ENCODE measurements at places on chromosomes 2 and 18.

DNA sequence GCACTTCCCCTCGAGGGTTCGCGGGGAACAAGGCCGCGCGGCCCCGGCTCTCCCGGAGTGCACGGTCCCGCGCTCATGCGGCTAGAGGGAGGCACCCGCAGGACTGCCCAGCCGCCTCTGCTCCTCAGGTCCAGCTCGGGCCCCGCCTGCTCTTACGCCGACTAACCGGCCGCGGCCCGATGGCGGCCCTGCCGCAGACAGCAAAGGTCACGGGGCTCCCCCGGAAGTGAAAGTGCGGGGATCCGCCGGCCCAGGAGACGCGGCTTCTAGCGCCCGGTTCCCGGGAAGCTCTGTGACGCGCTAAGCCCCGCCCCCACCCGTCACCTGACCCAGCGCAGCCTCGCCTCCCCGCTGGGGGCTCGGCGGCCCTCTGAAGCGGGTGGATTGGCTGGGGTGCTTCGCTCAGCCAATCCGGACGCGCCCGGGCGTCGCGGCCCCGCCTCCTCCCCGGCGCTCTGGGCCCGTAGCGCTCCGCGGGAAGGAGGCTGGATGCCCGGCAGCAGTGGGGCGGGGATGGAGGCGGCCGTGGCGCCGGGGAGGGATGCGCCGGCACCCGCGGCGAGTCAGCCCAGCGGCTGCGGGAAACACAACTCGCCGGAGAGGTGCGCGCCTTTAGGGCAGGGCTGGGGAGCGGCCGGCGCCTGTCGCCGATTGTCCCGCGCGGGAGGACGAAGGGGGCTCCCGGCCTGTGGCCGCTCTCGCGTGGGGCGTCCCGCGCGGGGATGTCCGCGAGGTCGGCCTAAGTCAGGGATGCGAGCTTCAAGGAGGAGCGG, at the start of gene SCLY:
Gene SCLY, plus strand, starts transcription at position 460 of the 773 bp plus-strand sequence. Its CDS starts 54 bp downstream, at position 514.
- peak; percentile 99 for DNase-seq

DNA sequence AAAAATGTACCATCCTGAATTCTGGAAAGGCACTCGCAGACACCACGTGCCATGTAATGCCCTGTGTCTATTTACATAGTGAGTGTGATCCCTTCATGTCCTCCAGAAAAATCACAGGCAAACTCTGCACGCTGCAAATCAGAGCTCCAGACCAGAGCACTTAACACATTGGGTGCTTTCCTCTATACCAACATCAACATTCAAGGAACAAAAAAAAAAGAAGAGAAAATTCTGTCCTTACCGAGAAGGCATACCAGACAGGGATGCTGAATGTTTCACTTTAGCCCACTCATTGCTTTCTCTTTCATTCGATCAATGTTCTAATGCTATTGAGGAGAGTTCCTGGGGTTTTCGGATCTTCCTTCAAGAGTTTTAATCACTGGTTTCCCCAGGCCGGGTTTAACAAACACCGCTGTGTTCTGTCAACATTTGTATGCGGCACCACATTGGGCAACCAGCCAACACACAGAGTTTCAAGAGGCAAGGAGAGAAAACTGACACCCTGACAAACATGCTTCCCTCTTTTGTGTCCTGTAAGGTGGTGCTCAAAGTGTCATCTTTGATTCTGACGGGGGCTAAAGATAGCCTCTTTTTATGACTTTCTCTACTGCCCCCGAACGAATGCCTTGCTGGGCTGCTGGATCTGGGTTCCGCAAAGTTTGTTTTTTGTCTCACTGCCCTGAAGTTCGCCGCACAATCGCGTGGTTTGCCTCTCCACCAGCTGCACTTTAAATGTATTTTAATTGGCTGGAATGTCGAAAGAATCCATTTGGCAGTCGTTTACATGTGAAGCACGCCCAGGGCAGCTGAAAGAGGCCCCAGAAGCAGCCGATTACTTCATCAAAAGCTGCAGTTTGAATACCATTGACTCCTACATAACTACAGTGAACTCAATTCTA, 106.4 kb upstream of the NCKAP5 start:
- no peak for DNase-seq

GRCh38 chr18:55289048-55289447, 298.9 kb downstream of the TCF4 start:
- DNase-seq = no peak

GRCh38 chr2:226865273-226865672, 29.4 kb downstream of the RHBDD1 start:
- no peak for DNase-seq

- DNase-seq = no peak
Measured at GRCh38 chr2:10062931-10063365, 17.3 kb downstream of the CYS1 start.

GRCh38 chr18:12998332-12999060, 7.3 kb downstream of the CEP192 start:
- DNase-seq = no peak

- DNase-seq = peak; percentile 45
Measured at GRCh38 chr2:150466741-150467620, 20.5 kb downstream of the RND3 start.

GRCh38 chr18:32771169-32771751, 1.6 kb downstream of the KLHL14 start:
- DNase-seq = no peak
